ENCODE measurements at places on chromosomes 4 and X. TPM values are rescaled to one million over a fixed set of nuclear protein-coding genes. Genes with fewer than 3 reads are reported as not detected.

- peak overlapping the region; percentile 96 for H3K27ac ChIP-seq
- H3K4me1 ChIP-seq, result peaks cover 60% of the 10 kb centered on the region
- H3K4me3 ChIP-seq, result peak overlapping the region; percentile 50
- no peaks in the 10 kb centered on the region for H3K27me3 ChIP-seq
- no peak for DNase-seq
Observed at GRCh38 chrX:12986886-12987285, 12.0 kb downstream of the TMSB4X start.

The MAOA gene
- total RNA-seq, result 207 TPM

DNA sequence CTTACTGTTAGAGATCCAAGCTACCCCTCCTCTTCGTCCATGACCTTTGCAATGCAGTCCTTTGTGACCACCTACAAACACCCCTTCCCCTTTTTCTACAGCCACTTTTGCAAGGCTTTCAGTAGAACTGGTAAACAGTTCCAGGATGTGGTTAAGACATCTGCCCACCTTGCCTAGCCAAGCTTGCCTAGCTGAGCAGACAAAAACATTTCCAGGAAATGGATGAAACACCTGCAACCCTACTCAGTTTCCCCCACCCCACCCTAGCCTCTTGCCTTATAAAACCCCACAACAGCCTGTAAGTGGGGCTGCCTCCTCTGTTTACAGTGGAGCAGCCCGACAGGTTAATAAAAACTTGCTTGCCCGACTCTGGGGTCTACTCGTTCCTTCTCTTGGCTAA, 133.8 kb downstream of the ZC4H2 start:
- H3K4me3 ChIP-seq, result no peak overlapping the region
- H3K27me3 ChIP-seq, result no peaks in the 10 kb centered on the region
- H3K36me3 ChIP-seq, result peaks cover 45% of the 10 kb centered on the region
- peaks cover 25% of the 10 kb centered on the region for H3K4me1 ChIP-seq
- peak; percentile 8 for DNase-seq

- H3K36me3 ChIP-seq, result no peaks in the 10 kb centered on the region
- DNase-seq, result no peak
- H3K4me1 ChIP-seq, result no peaks in the 10 kb centered on the region
- peaks cover 3% of the 10 kb centered on the region for H3K27me3 ChIP-seq
- no peak overlapping the region for H3K27ac ChIP-seq
- H3K4me3 ChIP-seq, result no peak overlapping the region
Observed at GRCh38 chrX:44072631-44073030, 99.4 kb upstream of the NDP start.

- no peaks in the 10 kb centered on the region for H3K36me3 ChIP-seq
- no peak overlapping the region for H3K27ac ChIP-seq
- no peak overlapping the region for H3K4me3 ChIP-seq
- H3K27me3 ChIP-seq, result no peaks in the 10 kb centered on the region
- no peak for DNase-seq
Observed at GRCh38 chr4:135177321-135177720, 975.7 kb upstream of the PABPC4L start.

- H3K36me3 ChIP-seq, result no peaks in the 10 kb centered on the region
- no peak overlapping the region for H3K27ac ChIP-seq
- no peaks in the 10 kb centered on the region for H3K4me1 ChIP-seq
- DNase-seq, result no peak
Observed at GRCh38 chr4:101835121-101835904, 44.8 kb downstream of the BANK1 start.

GRCh38 chrX:76398970-76399369, 28.5 kb upstream of the MAGEE1 start:
- no peaks in the 10 kb centered on the region for H3K36me3 ChIP-seq
- H3K27me3 ChIP-seq, result no peaks in the 10 kb centered on the region
- H3K4me1 ChIP-seq, result no peaks in the 10 kb centered on the region
- H3K4me3 ChIP-seq, result no peak overlapping the region
- no peak overlapping the region for H3K27ac ChIP-seq

GRCh38 chr4:3388471-3389232, 53.1 kb upstream of the HGFAC start:
- no peaks in the 10 kb centered on the region for H3K36me3 ChIP-seq
- H3K4me1 ChIP-seq, result peaks cover 11% of the 10 kb centered on the region
- H3K27ac ChIP-seq, result no peak overlapping the region
- peaks cover 8% of the 10 kb centered on the region for H3K27me3 ChIP-seq

- H3K27ac ChIP-seq, result no peak overlapping the region
- no peaks in the 10 kb centered on the region for H3K4me1 ChIP-seq
- no peak overlapping the region for H3K4me3 ChIP-seq
- DNase-seq, result no peak
- peaks cover 3% of the 10 kb centered on the region for H3K27me3 ChIP-seq
Observed at GRCh38 chr4:139239127-139239772, 40.8 kb downstream of the MGARP start.

All from activated T-helper 2 cell treated with anti-CD3 and anti-CD28 coated beads, Interferon-gamma antibody, Interleukin-2, Interleukin-4, amounts not matched to agents 10 μg/mL and 5 μg/mL and 100 μg/mL, durations not matched to agents 14 hours and 24 hours and 36 hours (primary cell).